Hypothalamus (tissue), 51 donors: ENCODE measurements at places on chromosomes 4 and X.

GRCh38 chr4:77910676-77911075, 48.0 kb downstream of the MRPL1 start:
- no peak for DNase-seq

DNA sequence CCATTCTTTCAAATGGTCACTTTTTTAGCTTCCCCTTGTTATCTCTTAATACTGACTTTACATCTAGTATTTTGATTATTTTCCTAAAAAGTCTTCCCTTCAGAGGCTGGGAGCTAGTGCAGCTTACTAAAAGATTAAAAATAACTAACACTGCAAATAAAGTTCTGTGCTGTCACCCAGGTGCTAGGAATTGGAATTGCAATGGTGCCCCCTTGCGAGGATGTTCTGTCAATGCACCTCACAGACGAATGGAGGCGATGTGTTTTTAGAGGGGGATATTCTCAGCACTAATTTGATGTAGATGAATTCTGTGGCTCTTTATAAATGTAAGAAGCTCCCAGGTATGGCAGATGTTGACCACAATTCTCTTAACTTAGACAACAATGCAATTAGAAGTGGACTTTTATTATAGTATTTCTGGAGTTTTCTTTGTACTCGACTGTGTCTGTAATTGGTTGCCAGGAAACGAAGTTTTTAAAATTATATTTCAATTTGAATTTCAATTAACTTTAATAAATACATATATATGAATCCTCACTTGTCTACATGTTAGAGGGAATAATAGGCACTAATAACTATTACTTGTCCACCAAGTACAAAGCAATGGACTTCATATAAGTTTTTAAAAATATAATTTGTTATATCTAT, 22.0 kb upstream of the SMIM31 start:
- peak; percentile 1 for DNase-seq

DNA sequence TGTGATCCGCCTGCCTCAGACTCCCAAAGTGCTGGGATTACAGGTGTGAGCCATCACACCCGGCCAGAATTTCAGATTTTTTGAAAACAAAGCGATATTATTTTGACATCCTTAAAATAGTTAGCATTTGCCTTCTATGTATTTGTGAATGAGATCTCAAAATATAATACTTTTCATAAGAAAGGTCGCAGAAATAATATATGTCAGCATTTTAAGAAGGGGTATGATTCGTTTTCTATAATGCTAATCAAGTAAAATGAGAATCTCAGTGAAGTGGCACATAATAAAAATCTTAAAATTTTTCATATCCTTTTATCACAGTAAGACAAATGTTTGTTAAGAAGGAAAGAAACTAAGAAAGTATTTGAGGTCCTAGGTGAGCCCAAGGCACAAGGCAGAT, 52.2 kb downstream of the GRSF1 start:
- no peak for DNase-seq

GRCh38 chr4:122890147-122890795, 32.1 kb downstream of the NUDT6 start:
- DNase-seq: no peak

GRCh38 chr4:157888281-157888680, 284.5 kb downstream of the GASK1B start:
- DNase-seq: no peak

DNA sequence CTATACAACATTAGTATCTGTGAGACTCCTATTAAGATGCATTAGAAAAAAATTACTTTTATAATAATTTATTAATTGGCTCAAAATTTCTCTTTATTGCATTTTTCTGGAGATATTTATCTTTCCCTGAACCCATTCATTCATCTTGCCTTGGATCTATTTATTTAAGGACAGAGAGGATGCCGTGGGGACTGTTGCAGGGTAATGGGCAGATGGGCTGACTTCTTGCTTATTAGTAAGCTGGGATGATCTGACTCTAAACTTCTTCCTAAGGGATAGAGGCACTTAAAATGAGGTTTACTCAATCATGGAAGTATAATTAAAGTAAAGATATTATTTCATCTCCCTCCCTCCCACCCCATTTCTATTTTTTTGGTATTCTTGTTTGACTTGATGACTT, 18.2 kb upstream of the ANK2 start:
- no peak for DNase-seq

DNA sequence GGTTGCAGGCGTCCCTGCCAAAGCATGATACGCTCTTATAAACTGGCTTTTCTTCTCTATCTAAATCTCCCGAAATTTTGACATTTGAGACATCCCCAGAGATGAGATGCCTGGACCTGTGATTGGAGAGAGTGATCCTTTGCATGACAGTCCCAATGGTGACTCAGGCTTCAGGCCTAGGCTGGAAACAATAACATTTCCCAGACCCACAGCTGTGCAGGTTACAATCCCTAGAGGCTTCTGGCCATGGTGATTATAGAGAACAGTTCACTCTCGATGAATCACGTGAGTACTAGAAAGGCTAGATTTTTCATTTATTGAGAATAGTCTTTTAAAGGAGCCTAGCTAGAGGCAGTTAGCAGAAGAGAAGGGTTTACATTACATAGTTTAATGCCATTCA, 75.9 kb downstream of the SPATA18 start:
- DNase-seq: no peak

DNA sequence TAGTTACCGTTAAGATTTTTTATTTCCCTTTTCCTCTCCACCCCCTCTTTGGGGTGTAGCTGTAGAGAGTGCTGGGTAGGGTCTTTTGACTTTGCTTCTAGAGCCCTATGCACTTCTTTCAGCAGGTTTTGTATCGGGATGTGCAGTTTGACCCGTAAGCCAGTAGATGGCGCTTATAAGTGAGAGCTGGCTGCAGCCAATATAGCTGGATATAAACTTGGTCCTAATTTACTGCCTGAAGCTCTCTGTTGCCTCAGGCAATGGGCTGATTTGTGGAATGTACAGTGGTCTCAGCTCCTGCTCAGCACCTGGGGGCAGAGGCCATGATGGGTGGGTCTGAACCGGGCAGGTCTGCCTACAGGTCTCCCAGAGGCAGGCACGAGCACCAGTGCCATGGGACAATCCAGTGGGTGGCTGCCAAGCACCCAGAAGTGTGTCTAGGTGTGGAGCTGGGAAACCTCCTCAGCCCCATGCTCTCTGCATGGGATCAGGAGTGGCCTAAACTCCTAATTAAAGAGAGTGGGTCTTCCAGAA, 146.5 kb downstream of the SPANXN1 start:
- DNase-seq: no peak
